ENCODE measurements at places on chromosomes 2 and 18. TPM values are rescaled to one million over a fixed set of nuclear protein-coding genes. Genes with fewer than 3 reads are reported as not detected.

The CCDC121 gene
- total RNA-seq, result 2.1 TPM

The PDE6D gene
- 26.6 TPM for total RNA-seq

- no peak for DNase-seq
Measured at GRCh38 chr2:235105821-235106359, 154.1 kb downstream of the SH3BP4 start.

The OSBPL6 gene
- 11.6 TPM for total RNA-seq

GRCh38 chr2:28552045-28552823 is 56.4 kb downstream of the PLB1 start:
- DNase-seq, result no peak

DNA sequence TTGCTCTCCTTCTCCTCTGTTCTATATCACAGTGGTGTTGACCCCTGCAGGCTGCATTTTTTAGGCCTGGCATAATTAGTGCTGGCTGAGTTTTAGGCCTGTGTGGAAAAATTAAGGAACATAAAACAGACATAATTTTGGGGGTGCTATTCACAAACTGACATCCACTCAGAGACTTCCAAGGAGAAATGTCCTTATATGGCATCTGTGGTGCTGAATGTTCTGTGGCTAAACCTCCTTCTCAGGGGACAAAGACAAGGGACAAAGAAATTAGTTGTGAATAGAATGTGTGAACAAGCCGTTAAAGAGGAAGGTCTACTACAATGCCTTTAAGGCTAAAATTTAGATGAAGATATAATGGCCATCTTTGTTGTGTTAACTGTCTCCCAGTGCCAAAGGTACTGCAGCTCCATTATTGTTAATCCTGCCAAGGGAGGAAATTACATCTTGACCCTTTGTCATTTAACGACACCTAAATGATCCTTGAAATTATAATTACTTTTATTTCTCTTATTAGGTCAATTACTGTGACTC is 870.0 kb upstream of the CHAC2 start:
- no peak for DNase-seq

The B3GNT7 gene
- total RNA-seq, result 6.1 TPM

The MDH1B gene
- 3.7 TPM for total RNA-seq

The COL5A2 gene
- 2.3 TPM for total RNA-seq

The NEU2 gene
- not detected for total RNA-seq

DNA sequence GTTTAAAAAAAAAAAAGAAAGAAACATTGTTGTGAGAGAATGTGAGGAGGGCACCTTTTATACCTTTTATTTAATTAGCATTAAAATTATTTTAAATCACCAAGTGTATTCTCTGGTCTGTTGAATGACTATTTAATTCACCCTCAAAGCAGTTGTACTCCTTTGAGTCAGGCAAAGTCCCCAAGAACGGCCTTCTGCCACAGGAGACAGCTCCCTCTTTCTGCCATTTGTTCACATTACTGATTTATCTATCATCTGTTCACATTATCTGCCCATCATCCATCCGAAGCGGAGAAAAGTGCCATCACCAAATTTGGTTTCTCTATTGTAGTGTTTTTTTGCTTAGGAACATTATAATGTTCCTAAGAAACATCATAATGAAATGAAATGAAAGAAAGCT is 240.7 kb upstream of the DPP10 start:
- no peak for DNase-seq

- no peak for DNase-seq
Measured at GRCh38 chr2:237020090-237020489, 65.6 kb upstream of the COPS8 start.

- no peak for DNase-seq
Measured at GRCh38 chr2:169343202-169343601, 19.1 kb downstream of the LRP2 start.

GRCh38 chr2:237451643-237452469 is 35.2 kb upstream of the MLPH start:
- DNase-seq, result no peak

The EHD3 gene
- total RNA-seq, result not detected

The IL1RN gene
- 0.25 TPM for total RNA-seq

DNA sequence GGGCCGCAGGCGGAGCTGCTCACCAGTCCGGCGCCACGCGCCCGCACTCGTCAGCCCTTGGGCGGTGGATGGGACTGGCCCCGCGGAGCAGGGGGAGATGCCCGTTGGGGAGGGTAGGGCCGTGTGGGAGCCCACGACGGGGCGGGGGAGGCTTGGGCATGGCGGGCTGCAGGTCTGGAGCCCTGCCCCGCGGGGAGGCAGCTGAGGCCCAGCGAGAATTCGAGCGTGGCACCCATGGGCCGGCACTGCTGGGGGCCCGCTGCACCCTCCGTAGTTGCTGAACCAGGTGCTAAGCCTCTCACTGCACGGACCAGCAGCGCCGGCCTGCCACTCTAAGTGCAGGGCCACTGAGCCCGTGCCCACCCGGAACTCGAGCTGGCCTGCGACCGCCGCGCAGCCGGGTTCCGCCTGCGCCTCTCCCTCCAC is 182.4 kb upstream of the ERBB4 start:
- no peak for DNase-seq

Data from HCT116 (cell line).